ENCODE measurements at places on chromosomes 3 and 15.
A peak's percentile ranks its signal among the peaks of the same experiment; 100 is the strongest.

GRCh38 chr15:38195191-38195901, 57.3 kb upstream of the SPRED1 start:
- DNase-seq = no peak

DNA sequence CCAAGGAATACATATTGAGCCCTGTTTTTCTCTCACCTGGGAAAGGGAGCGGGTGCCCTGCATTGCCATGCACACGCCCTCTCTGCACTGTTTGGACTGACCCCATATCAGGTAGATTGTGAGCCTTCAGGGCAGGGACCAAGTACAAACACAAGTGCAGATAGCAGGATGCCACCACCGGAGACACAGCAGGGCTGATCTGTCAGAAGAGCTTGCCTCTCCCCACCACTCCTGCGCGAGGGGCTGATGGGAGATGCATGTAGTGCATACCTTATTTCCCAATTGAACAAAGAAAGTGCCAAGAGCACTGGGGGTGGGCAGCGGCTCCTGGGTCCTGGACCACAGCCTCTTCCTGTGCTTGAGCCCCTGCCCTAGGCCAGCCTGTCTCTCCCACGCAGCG, 9.0 kb upstream of the SLCO2A1 start:
- DNase-seq = no peak

DNA sequence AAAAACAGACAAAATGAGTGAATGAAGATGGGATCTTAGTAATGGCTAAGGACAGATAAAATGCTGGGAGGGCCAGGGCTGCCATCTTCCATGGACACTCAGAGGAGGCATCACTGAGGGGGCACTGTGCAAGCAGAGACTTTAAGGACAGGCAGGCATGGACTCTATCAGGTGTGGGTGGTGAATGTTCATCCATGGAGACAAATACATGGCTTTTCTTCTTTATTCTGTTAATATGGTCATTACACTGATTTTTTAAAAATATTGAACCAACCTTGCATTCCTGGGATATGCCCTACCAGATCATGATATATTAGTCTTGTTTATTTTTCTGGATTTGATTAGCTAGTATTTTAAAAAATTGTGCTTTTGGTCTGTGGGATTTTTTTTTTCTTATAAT, 12.2 kb downstream of the NUP210 start:
- no peak for DNase-seq

DNA sequence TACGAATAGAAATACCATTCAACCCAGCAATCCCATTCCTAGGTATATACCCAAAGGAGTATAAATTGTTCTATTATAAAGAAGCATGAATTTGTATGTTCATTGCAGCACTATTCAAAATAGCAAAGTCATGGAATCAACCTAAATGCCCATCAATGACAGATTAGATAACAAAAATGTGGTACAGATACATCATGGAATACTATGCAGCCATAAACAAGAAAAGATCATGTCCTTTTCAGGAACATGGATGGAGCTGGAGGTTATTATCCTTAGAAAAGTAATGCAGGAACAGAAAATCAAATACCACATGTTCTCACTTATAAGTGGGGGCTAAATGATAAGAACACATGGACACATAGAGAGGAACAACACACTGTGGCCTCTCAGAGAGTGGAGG, 571.9 kb downstream of the RBMS3 start:
- DNase-seq = no peak

GRCh38 chr15:56001471-56002078, 8.2 kb upstream of the NEDD4 start:
- DNase-seq = peak; percentile 27

- DNase-seq = peak; percentile 25
Measured at GRCh38 chr15:30997270-30997669, 5.8 kb upstream of the MTMR10 start.

GRCh38 chr15:83288381-83288801, 3.9 kb upstream of the BNC1 start:
- DNase-seq = no peak

- no peak for DNase-seq
Measured at GRCh38 chr15:79682851-79683288, 213.9 kb downstream of the MTHFS start.

GRCh38 chr3:1375145-1375544, 282.3 kb downstream of the CNTN6 start:
- no peak for DNase-seq

DNA sequence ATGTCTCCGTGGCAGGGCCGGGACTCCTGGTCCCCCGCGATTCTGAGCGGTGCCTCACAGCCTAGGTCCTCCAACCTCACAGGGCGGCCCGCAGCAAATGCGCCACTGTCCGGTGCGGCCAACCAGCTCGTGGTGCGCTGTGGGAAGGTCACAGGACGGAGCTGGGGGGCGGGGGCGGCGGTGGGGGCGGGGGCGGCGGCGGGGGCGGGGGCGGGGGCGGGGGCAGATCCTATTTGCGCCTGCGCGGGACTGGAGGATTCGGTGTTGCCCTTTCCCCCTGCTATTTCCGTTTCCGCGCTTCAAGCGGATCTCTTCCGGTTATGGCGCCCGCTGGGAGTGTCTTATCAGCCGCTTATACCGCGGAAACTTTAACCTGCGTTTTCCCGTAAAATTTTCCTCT, 106.7 kb upstream of the SNRPN start:
- peak; percentile 89 for DNase-seq

DNA sequence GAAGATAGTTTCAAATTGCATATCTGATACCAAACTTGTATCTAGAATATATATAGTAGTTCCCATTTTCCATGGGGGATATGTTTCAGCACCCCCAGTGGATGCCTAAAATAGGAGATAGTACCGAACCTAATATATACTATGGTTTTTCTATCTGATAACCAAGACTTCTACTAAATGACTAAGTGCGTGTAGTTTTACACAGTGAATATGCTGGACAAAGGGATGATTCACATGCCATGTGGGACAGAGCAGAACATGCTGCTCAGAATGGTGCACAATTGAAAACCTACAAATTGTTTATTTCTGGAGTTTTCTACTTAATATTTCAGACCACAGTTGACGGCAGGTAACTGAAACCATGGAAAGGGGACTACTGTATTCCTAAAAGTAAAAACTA, 73.4 kb upstream of the TP63 start:
- DNase-seq = no peak

DNA sequence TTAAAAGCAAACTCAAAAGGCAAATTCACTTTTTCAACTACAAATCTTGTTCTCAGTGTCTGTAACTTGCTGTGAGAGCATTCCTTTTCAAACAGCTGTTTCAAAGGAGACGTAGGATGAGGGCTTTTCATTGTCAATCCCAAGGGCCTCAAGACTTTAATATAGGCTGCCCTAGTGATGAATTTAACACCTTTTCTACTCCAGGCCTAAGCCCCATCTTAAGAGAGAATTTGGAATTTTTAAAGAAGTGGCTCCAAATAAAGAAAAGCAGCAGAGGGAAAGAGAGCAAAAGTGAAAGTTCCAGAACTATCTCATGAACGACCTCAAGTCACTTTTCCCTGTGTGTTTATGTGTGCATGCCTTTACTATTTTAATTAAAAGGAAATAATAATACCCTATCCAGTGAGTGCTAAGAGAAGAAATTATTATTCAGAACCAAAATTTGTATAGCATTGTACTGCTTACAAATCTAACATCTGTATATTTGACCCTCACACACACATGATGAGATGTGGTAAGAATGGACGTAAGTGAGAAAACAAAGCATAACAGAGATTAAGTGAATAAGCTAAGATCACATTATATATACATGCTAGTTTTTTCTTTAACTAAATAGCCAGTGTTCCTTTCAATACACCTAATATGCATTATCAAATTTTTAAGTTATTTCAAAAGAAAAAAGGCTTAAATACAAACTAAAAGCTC, 196.4 kb downstream of the VGLL3 start:
- DNase-seq = peak; percentile 47

DNA sequence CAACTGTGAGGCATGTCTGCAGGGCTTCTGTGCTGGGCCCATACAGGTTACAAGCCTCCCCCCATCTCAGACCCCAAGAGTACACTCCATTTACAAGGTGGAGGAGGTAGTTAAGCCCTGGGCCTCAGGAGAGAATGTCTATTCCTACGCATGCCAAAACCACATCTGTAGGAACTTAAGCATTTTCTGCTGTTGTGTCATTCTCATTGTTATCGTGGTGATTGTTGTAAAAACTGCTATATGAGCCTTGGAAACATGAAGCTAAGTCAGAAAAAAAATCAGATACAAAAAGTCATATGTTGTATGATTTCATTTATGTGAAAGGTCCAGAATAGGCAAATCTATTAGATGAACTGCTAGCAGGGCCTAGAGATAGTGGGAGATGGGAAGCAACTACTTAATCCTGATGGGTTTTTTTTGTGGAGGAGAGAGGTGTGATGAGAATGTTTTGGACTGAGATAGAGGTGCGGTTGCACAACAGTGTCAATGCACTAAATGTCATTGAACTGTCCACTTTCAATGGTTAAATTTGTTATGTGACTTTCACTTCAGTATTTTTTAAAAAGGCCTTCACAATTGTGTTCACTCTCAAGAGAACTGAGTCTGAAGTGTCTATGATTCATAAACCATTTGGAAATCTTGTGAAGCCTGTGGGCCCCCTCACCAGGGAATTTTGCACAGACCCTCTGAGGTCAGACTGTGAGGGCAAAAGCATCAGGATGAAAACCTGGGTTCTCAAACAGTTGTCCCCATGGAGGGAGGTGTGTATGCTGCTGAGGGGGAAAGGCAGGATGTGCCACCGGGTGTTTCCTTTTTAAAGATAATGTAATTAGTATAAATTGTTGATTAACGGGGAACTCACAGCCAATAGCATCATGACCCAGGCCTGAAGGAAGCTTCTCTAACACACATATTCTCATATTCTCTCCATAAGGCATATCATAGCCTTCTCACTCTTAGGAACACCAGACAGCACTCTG, 3.2 kb downstream of the RTP3 start:
- DNase-seq = peak; percentile 60

GRCh38 chr3:169390271-169390670, 273.2 kb downstream of the MECOM start:
- no peak for DNase-seq

DNA sequence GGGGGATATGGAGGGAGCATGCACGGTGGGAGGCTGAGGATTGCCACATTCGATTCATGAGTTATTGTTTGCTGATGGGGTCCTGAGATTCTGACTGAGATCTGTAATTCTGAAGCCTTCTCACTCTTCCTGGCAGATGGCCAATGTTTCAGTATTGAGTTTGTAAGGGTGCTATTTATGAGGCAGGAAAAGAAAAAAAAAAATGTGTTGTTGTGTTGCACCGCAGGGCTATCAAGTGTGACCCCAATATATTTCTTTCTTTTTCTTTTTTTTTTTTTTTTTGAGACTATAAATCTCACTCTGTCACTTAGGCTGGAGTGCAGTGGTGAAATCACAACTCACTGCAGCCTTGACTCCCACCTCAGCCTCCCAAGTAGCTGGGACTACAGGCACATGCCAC, 3.2 kb upstream of the SENP2 start:
- no peak for DNase-seq

GRCh38 chr3:48930590-48930989, 11.9 kb downstream of the ARIH2 start:
- no peak for DNase-seq

DNA sequence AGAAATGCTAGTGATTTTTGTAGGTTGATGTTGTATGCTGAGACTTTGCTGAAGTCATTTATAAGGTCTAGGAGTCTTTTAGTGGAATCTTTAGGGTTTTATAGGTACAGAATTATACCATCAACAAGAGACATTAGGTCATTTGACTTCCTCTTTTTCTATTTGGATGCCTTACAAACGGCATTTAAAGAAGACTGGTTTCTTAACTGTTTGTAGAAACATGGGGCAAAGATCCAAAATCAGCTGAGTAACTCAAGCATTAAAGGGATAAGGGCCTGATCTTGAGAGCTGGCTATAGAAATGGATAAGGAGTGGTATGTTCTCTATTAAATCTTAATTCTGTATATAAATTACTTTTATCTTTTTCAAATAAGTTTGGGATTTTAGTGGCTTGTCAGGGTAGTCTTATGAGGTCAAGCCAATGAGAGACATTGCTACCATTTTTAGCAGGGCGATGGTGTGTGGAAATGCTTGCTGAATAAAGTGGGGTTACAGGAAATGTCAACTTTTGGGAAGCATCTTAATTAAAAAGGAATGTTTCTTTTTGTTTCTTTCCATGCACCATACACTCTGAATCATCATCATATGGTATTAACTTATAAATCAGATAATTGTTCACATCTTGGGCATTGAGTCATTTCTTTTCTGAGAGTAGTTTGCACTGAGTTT, 197.7 kb upstream of the GBE1 start:
- no peak for DNase-seq

- no peak for DNase-seq
Measured at GRCh38 chr3:43515208-43515917, 106.4 kb downstream of the ANO10 start.

DNA sequence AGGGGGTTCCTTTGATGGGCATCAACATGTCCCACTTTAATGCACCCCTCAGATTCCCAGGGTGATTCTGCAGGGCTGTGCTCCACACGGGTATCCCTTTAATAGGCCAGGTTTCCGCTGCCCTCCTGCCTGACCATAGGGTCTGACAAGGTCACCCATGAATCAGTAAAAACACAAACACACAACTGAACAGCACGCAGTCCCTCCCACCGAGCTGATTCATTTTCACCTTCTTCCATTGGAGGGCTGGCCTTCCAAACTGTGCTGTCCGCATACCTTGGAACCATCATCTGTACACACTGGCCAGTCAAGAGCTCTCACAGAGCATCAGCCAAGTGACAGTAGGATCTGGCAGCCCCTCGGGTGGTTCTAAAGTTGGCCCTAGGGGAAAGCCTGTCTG, 93.7 kb downstream of the FBLN2 start:
- DNase-seq = no peak

DNA sequence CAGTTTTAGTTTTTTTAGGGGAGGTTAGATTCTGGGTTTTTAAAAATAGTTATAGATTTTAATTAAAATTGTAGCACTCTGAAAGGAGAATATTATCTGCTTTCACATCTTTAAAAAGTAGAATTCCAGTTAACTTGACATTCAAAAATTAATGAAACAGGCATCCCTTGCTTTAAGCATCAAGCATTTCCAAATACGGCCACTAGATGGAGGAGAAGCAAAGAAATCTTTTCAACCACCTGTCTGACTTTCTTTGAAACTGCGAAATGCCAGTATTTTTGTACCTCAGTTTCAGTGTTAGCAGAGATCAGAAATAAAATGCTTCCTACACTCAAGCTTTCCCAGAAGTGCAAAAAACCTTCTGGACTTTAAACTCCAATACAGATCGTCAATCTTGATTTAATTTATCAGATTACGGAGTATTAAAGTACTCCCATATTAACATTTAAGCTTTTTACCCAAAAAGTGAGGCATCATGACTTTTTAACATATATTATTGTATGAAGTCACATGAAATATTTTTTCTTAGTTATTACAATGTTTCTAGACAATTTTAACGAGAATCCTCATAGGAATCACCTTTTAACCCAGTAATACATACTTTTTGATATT, 153.3 kb downstream of the P3H2 start:
- DNase-seq = peak; percentile 88

DNA sequence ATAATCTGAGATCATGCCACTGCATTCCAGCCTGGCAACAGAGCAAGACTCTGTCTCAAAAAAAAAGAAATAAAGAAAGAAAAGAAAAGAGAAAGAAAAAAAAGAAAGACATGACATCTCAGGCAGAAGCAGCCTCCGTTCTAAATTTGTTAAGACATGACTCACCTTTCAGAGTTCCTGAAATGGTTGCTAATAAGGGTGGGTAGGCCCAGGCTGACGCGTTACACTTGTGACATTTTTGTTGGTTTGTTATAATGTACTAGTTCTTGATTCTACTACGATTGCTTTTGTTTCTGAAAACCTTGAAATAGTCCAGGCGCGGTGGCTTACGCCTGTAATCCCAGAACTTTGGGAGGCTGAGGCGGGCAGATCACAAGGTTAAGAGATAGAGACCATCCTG, 21.0 kb downstream of the SLC25A20 start:
- no peak for DNase-seq

- DNase-seq = no peak
Measured at GRCh38 chr15:92829875-92830274, 70.2 kb upstream of the CHD2 start.
